DMS153 (cell line): ENCODE measurements at places on chromosomes 12 and 14.

- no peak for DNase-seq
Observed at GRCh38 chr12:10891937-10892336, 7.9 kb upstream of the PRH1 start.

DNA sequence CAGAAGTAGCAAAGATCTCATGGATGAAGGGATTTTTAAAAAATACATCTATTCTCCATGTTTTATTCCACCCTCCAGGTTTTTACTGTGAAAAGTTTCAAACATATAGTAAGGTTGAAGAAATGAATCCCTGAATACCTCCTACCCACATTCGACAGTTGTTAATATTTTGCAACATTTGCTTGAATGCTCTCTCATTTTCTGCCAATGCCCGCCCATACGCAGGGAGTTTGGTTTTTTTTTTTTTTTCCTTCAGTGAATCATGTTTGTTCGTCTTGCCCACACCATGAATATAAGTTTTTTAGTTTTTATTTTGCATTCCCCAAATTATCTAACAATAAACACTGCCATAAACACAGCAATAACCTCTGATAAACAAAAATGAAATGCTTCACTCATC lies 82.9 kb downstream of the MAP1LC3B2 start:
- DNase-seq = no peak

- DNase-seq = peak; percentile 4
Observed at GRCh38 chr12:25557830-25558436, 4.8 kb upstream of the LMNTD1 start.

DNA sequence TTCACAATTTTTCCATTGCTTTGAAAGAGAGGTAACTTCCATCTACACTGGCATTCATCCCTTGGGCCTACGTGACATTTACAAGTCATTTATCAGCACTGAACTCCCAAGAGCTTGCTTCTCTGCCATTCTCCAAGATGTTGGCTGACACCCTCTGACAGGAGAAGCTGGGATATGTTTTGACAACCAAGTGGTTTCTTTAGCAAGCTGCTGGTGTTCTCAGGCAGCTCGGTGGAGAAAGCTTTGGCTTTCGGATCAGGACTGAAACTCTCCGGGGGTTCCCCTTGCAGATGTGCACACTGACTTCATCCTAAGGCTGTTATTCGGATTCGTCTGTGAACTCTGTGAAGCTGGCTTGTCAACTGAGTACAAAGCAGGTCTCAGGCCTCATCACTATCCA lies 15.7 kb downstream of the KCNA5 start:
- DNase-seq = no peak

DNA sequence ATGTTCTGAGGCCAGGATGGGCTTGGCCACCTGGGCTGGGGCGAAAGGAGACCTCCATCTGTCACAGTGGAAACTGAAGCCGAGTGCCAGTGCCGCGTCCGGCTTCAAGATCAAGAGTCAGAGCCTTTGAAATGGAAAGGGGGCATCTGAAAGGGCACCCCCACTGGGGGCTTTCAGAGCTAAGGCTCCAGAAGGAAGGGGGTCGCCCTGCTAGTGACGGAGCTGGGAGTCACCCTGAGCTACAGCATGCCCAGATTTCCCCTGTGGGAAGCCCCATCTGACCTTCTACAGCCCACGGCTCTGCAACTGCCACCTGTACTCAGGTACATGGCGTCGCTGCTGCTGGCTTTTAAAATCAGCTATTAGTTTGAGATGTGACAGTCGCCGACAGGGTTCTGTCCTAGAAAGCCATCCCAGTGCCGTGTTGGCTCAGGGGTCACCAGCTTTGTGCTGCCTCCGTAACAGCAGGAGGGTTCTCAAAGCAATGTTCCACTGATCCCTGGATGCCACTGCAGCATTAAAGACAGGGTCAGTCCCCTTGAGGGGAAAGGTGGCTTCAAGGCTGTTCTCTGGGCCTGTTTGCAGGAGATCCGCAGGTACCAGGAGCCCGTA lies 31.5 kb downstream of the CCNK start:
- no peak for DNase-seq

DNA sequence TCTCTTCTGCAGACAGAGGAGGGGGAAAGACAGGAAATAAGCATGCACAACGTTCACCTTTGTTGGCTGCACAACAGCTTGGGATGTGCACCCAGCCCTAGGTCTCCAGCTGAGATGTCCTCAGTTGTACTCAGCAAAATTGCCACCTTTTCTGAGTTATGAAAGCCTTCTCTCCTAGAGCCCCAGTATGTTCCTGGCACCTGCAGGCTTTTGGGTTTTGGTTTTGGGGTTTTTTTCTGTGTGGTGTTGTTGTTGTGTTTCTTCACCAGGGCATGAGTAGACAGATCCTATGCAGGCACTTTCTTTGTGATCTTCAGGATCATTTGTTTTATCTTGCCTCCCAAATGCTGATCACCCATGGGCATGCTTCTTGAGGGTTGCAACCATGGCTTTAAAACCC lies 463.4 kb downstream of the DPF3 start:
- DNase-seq = no peak

DNA sequence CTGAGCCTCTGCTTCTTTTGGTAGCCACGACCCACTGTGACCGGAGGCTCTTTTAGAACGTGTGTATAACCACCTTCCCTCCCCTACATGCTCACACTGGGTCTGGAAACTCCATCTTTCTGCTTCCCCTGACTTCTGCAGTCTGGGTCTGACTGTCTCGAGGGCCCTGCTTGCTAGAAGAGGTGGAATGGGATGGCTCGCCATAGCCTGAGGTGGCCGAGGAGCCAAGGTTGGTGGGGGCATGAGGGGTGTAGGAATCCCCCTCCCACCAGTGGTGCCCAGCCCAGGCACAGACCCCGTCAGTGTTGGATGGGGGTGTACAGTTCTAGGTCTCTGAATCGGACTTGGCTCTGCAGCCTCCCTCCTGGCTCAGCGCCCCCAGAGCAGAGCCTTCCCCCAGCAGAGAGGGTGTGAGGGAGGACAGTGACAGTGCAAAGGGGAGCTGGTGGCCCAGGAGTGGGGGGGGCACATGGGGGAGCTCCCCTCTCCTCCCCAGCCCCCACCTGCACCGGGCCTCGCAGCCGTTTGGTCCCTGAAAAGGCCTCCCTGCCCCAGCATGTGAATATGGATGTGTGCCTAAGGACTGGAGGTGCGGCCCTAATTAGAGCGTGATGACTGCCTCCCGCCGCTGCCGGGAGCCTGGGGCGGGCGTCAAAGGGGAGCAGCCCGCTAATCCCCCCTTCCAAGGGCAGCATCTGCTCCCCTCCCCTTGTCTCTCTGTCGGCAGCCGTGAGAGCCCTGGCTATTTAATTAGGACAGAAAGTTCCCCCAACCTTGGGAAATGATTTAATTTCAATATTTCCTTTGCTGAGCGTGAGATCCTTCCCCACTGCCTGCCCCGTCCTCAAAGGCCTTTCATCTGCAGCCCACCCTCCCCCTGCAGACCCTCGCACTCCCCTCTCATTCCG lies 196.2 kb upstream of the C14orf180 start:
- DNase-seq = no peak
